NCI-H82 (cell line): ENCODE measurements at places on chromosomes 16 and 17.
A peak's percentile ranks its signal among the peaks of the same experiment; 100 is the strongest.

- no peak for DNase-seq
Observed at GRCh38 chr17:55634702-55635101, 88.0 kb downstream of the TMEM100 start.

DNA sequence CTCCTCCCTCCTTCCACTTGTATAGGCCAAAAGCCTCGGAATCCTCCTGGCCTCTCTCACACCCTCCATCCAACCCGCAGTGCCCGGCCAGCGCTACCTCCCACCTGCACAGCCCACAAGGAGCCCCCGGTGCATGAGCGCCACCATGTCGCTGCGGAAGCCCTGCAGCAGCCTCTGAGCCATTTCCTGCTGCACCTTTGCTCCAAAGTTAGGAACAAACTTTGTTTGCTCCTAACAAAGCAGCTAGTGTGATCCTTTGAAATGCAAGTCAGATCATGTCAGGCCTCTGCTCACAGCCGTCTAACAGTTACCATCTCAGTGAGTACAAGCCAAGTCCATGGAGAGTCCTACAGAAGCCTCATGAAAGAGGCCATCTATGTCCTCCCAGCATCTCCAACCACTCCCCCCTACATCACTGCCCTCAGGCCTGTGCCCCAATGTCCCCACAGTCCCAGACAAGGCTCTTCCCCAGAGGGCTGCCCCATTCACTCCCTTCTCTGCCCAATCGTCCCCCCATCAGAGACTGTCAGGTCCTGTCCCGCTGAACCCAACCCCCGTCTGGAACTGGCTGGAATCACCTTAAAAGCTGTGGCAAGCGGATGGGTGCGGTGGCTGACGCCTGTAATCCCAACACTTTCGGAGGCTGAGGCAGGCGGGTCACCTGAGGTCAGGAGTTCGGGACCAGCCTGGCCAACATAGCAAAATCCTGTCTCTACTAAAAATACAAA lies 7.5 kb downstream of the DCAKD start:
- no peak for DNase-seq

GRCh38 chr17:28347261-28347891 lies 10.0 kb downstream of the POLDIP2 start:
- no peak for DNase-seq

DNA sequence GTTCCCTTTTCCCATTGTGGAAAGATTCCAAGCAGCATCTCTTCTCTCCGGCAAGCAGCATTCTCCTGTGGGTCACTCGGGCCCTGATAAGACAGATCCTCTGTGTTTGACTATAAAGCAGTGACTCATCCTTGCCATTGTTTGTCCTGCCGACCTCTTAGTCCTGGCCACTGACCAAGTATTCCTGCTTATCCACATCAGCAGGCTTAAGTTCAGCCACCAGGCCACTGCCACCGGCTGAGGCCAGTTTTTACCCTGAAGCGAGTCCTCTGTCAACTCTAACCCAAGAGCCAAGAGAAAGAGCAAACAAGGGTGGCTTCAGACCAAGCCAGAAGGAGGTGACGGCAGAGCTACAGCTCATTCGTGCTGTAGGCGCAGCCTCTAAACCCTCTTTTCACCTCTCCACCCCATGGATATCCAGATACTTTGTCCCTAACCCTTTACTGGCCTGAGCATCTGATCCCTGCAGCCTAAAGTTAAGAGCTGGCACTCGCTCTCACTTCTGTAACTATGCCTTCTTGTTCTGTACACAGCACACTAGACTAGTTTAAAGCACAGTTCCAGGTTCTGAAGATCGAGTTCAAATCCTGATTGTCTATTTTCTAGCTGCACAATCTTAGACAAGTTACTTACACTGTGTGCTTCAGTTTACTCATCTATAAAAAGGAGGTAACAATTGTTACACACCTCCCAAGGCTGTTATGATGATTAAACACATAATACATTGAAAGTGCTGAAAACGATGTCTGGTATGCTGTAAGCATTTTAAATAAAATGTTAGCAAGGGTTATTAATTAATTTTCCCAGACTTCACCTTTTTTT lies 31.0 kb downstream of the SOX9 start:
- DNase-seq, result no peak

- DNase-seq, result no peak
Observed at GRCh38 chr17:83122834-83123233, 43.4 kb downstream of the METRNL start.

DNA sequence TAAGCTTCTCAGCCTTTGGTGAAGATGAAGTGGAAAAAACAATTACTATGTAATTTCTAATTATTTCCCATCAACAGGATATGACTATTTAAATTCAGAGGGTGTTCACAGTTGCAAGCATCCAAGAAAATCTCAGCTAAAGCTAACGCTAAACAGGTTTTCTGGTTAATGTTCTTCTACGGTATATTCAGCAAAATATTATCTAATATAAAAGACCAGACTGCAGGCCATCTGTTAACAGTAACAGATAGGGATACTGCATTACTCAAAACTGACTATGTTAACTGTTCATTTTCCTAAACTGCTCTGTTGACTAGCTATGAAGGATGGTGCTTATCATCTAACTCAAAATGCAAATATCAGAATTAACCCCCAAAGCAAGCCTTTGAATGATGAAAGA lies 32.8 kb downstream of the GLG1 start:
- DNase-seq, result no peak

DNA sequence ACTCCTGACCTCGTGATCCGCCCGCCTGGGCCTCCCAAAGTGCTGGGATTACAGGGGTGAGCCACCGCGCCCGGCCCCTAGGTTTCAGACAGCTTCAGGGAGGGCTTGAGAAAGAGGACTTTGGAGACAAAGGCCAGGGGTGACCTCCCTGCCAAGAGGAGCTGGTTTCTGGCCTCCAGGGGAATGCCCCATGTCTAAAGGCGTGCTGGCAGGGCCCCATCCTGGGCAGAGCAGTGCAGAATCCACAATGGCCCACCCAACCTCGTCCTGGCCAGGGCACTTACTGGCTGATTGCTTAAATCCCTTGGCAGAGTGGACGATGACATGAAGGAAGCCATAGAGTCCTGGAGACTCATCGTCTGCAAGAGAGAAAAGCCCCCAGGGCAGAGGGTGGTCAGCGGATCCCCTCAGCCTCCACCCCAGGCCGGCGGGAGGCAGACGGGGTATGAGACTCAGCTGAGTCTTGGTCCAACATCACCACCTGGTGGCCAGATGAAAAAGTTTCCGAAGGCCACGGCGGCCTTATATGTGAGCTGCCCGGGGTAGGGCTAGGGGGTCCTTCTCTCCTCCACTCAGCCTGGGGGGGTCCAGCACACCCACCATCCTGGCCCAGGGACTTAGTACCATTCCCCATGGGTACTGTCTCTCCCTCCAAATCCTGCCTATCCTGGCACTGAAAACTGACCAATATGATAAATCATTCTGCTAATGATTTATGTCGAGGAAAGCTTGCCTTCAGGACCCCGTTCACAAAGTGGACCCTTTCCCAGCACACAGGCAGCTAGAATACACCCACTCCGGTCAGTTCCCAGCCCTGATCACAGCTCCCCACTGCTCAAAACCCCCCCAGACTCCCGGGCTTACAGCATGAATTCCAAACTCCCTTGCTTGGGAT lies 59.1 kb downstream of the TIMM22 start:
- peak; percentile 93 for DNase-seq

DNA sequence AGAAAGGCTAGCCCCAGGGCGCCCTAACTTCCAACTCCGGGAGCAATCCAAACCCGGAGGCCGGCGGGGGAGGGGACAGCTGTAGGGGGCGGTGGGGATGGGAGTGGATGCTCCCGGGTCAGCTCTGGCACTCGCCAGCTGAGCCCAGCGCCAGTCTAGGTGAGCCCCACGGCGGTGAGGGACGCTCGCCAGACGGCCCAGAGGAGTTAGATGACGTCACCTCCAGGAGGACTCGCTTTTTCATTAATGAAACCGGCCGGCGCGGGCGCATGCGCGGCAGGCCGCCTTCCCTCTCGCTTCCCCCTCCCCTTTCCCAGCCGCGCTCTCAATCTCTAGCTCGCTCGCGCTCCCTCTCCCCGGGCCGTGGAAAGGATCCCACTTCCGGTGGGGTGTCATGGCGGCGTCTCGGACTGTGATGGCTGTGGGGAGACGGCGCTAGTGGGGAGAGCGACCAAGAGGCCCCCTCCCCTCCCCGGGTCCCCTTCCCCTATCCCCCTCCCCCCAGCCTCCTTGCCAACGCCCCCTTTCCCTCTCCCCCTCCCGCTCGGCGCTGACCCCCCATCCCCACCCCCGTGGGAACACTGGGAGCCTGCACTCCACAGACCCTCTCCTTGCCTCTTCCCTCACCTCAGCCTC lies at the start of gene NF1:
Gene NF1 (plus strand): TSS at position 378 of the 636 bp plus-strand sequence. CDS start 333 bp downstream, outside the sequence.
- DNase-seq, result peak; percentile 99

DNA sequence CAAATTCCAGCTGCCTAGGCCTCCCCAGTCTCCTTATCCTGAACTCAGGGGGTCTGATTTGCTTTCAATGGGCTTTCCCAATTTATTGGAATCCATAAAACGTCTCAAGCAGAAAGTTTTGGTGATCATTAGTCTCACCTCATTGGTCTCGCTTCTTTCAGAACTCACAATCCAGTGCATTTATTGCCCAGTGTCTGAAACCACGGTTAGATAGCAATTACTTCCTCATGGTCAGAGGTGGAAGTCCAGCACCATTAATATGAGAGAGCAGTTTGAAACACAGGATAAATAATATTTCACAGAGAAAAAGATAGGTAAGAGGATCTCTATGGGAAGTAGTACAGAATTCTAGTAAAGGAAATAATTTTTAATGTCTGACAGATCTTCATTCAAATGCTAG lies 128.7 kb downstream of the TOX3 start:
- no peak for DNase-seq

DNA sequence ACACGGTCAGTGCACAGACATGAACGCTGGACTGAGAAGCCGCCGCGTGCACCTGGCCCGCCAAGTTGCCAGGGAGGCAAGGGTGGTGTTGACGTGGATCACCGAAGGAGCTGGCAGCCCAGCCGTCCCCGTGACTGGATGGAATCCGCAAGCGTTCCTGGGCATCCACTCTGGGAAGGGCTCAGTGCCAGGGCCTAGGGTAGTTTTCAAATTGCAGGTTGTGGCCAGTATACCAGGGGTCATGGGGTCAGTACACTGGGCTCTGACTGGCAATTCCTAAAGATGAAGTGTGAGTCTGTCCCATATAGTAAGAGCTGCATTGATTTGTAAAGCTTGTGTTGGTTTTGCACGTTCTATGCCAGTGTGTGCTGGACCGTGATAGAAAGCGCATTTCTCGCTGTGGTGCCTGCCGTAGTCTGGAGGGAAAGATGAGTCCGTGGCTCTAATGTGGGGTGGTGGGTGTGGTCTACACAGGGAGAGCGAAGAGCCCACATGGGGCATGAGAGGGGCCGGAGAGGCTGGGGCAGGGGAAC lies 21.1 kb upstream of the METRNL start:
- DNase-seq, result no peak

DNA sequence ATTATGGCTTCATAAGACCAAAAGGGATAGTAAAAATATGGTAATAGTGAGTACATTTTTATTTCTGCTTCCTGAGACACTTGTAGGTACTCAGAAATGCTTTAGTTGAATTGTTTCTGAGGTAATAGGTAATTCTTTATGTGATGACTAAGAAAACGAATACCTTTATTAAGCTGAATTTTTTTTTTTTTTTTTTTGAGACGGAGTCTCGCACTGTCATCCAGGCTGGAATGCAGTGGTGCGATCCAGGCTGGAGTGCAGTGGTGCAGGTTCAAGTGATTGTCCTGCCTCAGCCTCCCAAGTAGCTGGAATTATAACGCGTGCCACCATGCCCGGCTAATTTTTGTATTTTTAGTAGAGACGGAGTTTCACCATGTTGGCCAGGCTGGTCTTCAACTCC lies 1.9 kb downstream of the RAD51C start:
- no peak for DNase-seq

DNA sequence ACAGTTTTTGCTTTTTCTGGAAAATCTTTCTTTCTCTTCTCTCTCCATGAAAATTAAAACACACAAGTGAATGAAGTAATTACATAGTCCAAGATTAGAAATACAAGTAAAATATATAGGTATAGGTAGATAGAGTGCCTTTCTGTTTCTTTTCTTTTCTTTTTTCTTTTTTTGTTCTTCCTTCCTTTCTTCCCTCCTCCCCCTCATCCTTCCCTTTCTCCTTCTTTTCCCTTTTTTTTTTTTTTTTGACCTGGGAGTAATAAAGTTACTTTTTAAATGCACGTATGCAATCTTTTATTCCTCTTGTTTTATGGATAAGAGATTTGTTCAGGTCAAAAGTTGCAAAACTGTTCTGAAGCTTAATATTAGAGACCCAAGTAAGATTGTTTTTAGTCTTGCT lies 34.6 kb upstream of the KCNJ2 start:
- DNase-seq, result no peak

DNA sequence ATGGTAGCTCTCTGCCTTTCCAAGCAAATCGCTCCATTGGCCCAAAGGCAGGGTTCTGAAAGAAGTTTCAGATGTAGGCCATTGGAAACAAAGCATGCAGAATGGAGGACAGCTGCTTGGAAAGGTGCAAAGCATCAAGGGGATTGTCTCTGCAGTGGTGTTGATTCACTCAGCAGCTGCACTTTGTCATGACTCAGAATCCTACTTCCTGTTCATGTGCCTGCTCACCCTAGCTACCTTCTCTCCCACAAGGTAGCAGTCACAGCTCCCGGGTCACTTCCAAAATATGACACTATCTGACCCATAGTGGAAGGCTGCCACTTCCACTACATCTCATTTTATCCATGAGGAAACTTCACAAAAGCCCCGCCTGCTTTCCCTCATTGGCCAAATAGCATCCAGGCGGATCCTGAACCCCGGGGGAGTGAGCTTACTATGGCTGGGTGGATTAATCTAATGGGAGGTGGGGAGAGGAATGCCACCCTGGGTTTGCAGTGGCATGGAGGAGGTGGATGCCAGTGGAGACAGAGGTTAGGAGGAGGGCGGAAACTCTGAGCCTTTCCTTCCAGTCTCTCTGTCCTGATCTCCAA lies 74.7 kb upstream of the NKD1 start:
- no peak for DNase-seq

- DNase-seq, result no peak
Observed at GRCh38 chr16:11880007-11880406, 28.7 kb upstream of the RSL1D1 start.

GRCh38 chr17:27747462-27748359 lies 52.6 kb downstream of the NOS2 start:
- peak; percentile 44 for DNase-seq

DNA sequence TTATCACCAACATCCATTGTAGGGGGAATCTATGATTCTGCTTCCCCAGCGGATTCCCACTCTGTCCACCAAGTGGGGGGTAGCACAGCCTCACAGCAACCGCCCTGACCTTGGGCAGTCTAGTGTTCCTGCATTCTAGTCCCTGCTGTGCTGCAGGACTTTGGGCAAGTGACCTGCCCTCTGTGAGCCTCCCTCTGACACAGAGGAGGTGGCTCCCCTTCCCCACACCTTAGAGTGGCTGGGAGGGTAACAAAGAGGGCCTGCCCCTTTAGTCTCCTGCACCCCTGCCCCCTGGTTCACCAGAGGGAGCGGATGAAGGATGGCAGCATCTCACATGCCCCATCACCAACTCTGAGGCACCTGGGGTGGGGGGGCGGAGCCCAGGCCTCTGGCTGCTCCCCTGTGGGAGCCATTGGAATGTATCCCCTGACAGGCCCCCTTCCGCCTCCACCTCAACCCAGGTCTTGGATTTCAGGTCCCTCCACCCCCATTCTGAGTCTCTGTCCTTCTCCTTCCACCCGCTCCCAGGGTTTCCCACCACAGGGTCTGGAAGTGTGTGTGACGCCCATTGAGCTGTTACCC lies 10.1 kb downstream of the GAS2L2 start:
- DNase-seq, result no peak

GRCh38 chr17:55384643-55385232 lies 36.9 kb downstream of the MMD start:
- no peak for DNase-seq

GRCh38 chr17:83031321-83031945 lies 48.0 kb upstream of the METRNL start:
- DNase-seq, result no peak

GRCh38 chr16:79623062-79623461 lies 22.5 kb upstream of the MAF start:
- no peak for DNase-seq
